ENCODE measurements at places on chromosomes 3 and 15.
A peak's percentile ranks its signal among the peaks of the same experiment; 100 is the strongest.

GRCh38 chr15:80967451-80967850, 22.2 kb downstream of the MESD start:
- peak; percentile 94 for DNase-seq

DNA sequence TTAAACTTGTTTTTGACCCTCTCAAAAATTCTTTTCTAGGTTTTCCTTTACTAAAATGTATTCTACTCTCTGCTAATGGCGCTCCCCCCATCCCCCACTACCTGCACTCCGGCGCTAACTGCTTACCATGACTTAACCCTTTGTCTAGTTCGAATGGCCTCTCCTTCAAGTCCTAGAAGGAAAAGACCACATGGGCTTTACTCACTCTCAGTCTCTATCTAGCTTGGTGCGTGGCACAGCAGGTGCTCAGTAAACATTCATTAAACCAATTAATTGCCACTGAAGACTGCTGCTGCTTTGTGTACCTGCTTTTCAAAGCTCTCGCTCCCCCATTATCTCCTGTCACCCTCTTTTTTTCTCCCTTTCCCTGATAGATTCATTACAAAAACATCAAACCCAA, 457.7 kb upstream of the THRB start:
- no peak for DNase-seq

DNA sequence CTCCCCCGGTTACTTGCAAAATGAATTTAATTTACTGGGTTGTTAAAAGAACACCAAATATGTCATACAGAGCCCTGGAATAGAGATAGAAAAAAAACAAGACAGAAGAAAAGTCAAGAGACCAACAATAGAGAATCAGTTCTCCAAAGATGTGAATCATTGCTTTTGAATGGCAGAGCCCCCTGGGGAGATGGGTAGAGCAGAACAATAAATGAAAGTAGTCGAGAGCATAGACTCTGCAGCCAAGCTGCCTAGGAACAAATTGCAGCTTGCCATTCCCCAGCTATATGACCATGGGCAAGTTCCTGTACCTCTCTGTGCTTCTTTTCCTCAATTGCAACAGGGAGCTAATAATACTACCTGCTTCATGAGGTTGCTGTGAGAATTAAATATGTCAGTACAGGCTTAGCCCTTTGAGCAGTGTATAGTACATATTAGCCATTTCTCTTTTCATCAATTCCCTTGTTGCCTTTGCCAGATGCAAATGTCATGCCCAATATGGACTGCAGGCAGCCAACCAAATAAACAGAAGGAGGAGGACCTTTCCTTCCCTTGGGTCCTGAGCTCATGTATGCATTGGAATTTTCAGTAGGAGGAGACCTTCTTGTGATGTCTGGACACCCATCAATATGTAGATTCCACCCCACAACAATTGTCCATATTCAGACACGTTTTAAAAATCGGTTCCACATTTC, 25.0 kb upstream of the BFSP2 start:
- DNase-seq: no peak

DNA sequence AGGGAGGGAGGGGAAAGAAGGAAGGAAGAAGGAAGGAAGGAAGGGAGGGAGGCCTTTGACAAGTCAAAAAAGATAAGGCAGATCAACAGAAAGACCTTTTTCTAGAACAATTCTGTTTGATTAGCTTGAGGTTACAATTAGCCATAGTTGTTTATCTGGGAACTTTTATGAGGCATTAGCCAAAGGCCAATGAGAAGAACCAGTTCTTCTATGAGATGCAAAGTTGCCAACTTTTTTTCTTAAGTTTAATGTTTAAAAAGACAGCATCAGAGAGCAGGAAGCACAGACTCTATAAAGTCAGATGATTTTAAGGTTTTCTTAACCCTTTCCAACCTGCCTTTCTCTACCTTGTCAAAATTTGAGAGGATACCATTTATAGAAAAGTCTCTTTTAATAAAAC, 301.3 kb upstream of the NR2F2 start:
- no peak for DNase-seq

DNA sequence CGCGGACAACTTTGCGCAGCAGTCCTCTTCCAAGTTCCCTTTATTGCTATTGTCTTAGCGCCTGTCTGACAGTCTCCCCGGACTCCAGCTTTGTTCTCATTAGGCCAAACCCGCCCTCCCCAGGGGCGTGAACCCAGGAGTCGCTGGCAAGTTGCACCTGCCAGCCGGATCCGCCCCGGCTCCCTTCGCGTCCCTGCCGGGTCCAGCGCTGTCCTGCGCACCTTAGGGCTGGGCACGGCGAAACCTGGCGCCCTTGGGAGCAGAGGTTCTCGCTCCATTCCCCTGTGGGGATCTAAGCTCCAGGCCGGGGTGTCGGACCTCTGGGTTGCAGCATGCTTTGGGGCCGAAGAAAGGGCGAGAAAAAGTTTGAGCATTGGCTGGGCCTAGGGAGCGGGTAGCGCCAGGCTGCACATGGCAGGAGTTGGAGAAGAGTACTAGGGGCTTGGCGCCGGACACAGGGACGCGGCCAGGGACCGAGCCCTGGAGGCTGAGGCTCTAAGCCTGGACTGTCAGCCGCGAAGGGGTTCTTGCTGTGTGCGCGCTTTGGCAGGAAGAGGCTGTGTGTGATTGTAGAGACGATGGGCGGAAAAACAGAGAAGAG, 335.1 kb upstream of the THRB start:
- no peak for DNase-seq

DNA sequence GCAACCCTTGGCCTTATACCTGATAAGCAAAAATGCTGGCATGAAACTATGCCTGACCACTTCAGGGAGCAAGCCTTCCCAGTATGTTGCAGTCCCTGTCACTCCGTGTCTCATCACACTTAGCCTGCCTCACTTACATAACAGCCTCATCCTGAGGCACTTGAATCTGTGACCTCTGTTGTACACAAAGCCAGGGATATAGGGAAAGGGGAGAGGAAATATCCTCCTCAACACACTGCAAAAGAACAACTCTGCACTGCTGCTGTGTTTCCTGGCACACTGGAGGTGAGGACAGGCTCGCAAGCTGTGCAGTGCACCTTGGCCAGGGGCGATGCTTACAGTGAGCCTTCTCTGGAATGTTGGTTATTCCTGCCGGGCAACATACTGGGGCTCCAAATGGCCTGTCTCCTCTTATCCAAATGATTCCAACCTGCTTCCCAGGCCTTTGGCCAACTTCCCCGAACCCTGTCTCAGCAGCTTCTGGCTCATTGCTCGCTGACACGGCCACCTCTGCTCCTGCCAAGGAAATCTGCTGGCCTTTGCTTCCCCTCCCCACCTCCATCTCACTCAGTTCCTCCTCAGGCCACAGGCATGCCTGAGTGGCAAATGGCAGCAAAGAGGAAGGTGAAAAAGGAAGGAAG, 109.2 kb downstream of the CD47 start:
- DNase-seq: no peak

DNA sequence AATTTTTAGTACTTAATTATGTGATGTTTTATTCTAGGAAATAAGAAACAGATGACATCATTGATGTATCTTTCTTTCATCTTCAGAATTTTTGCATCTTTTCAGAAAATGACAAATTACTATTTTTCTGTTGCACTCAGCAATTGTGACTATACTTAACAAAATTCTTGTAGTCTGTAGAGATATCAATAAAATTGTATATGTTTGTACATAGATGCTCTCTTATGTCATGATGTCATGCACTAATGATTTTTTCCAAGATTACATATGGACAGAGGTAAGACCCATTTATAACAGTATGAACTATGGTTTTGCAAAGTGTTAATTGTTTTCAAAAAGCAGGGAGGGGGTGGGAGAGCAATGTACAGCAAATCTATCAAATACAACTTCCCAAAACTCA, 121.2 kb downstream of the POLQ start:
- no peak for DNase-seq
